ENCODE measurements at places on chromosomes 7 and 10. TPM values are rescaled to one million over a fixed set of nuclear protein-coding genes. Genes with fewer than 3 reads are reported as not detected.

Gene MNX1
- total RNA-seq, result 0.30 TPM

Gene A1CF
- total RNA-seq, result 0.28 TPM

Gene CYP3A7
- not detected for total RNA-seq

Gene GPR37
- total RNA-seq, result not detected

Gene RTKN2
- 13.1 TPM for total RNA-seq

Gene AGMO
- not detected for total RNA-seq

Gene PHKG1
- total RNA-seq, result 4.6 TPM

Measured in T-cell (primary cell).